ENCODE measurements at places on chromosomes 7 and 10. TPM values are rescaled to one million over a fixed set of nuclear protein-coding genes. Genes with fewer than 3 reads are reported as not detected.
A peak's percentile ranks its signal among the peaks of the same experiment; 100 is the strongest.

GRCh38 chr7:27194686-27195379, 5.1 kb downstream of the HOXA13 start:
- no peak for DNase-seq

GRCh38 chr7:36690514-36691187, 33.6 kb downstream of the AOAH start:
- no peak for DNase-seq

GRCh38 chr10:121653608-121654007, 55.4 kb upstream of the FGFR2 start:
- no peak for DNase-seq

Gene PHYH
- polyA plus RNA-seq: 5.6 TPM

Gene KLF14
- polyA plus RNA-seq: not detected

DNA sequence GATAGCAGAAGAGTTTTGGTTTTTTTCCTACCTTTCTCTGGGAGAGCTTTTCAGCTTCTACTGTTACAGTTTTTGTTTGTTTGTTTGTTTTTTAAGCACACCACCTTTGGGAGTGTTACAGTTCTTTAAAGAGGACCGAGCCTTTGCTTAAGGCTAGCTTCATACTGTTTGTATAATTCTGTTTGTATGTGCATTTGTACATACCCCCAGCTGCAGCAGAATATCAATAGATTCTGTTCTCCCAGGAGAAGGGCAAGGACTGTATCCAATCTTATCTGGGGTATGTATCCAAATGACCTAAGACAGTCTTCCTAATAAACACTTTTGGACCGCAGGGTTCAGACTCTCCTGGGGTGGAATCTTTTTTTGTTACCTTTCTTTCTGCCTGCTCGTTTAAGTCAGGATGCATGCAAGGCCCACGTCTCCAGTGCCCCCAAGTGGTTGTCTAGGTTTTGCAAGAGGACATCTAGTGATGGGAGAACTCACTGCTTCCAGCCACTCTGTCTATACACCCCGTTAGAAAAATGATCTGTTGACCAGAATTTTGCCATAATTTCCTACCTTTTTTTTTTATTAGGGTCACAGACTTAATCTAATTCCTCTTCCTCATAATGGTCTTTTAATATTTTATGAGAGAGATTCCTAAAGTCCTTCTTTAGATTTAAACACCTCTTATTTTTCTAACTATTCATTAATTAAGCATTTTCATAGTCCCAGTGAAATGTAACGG, 23.9 kb downstream of the NRF1 start:
- DNase-seq: peak; percentile 76

Gene CLEC2L
- not detected for polyA plus RNA-seq

- peak; percentile 73 for DNase-seq
Measured at GRCh38 chr7:35003679-35004303, 33.5 kb downstream of the DPY19L1 start.

Gene RHOBTB1
- 19.4 TPM for polyA plus RNA-seq
